Activated T-helper 1 cell treated with Interleukin-2 at 50 U/mL for 16 hours (primary cell): ENCODE measurements at places on chromosomes 3 and 15.

GRCh38 chr3:126937973-126938372 lies 44.9 kb upstream of the PLXNA1 start:
- no peak for DNase-seq

DNA sequence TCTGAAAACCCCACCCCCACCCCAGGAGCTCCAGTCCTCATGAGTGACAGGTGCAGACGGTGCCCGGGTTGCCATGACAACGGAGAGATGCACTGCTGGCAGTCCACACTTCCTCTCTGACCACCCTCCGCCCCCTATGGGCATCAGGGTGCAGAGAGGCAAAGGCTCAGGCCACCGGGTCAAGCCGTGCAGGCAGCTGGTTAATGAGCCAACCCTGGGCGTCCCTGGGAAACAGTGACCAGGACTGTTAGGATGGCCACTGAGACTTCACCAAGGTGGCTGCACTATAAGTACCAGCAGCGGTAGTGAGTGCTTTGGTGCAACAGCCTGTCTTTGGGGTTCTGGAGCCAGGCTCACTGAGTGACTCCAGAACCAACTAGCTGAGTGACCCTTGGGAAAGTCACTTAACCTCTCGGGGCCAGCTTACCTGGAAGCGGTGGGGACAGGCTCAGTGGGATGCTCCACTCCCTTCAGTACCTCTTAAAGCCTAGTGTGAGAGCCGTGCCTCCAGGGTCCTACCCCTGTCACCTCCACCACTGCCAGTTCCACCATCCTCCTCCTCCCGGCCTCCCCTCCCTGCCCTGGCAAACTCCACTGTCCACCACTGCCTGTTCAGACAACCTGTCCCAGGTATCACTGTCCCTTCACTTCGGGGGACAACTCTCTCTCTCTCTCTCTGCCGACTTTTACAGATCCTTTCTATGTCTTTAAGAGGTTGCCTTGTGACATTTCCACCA lies 121.0 kb upstream of the PRR20G start:
- no peak for DNase-seq

DNA sequence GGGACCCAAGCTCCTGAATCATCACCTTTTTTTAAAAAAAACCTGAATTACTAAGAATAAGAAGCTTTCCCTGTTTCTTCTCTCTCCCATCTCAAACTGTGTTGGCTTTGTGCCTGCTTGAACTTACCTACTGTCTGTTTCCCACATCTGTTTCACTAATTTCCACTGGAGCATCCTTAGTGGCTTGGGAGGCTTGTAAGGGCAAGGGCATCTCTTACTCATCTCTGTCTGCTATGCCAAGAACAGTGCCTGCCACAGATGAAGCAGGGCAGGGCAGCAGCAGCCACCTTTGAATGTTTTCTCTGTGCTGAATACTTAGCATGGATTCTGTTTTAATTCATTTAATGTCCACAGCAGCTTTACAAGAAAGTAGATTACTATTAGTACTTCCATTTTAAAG lies 42.3 kb downstream of the SNRK start:
- no peak for DNase-seq

DNA sequence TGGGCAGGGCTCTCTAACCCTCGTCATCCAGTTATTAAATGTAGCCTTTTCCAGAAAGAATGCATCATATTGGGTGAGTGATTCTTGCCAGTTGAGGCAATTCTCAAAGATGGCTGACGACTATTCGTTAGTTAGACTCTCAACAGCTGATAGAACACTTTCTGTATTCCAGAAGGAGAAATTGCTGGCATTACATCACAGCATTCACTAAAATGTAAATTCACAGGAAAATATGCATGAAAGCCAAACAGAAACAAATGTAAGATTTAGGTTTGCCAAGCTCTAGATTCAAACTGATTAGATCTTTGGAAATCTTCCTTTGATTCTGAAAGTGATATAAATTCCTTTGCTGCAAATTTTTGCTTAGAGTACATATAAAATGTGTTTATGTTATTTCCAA lies 1501.0 kb downstream of the SI start:
- no peak for DNase-seq

DNA sequence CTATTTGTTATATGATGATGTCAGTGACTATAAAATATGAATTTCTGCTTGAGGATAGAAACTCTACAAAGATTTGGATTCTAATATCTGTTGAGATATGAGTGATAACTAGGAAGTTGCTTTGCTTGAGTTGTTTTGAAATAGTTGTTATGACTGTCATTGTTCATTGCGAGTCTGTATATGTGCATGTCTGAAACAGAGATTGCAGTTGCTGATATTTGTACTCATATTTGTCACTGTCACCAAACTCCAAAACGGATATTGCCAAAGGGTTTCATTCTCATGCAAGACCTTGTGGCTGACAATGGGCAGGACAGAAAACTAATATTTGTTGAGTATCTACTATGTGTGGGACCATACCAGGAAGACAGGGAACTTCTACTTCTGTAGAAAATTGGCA lies 240.2 kb downstream of the CD47 start:
- DNase-seq, result no peak

DNA sequence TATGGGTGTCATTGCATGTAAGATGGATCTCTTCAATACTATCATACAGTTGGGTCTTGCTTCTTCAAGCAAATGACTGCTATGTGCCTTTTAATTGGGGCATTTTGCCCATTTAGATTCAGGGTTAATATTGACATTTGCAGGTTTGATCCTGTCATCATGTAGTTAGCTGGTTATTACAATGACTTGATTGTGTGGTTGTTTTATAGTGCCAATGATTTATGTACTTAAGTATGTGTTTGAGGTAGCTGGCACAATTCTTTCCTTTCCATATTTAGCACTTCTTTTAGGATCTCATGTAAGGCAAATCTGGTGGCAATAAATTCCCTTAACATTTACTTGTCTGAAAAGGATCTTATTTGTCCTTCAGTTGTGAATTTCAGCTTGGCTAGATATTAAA lies 267.5 kb downstream of the VGLL3 start:
- DNase-seq, result no peak

DNA sequence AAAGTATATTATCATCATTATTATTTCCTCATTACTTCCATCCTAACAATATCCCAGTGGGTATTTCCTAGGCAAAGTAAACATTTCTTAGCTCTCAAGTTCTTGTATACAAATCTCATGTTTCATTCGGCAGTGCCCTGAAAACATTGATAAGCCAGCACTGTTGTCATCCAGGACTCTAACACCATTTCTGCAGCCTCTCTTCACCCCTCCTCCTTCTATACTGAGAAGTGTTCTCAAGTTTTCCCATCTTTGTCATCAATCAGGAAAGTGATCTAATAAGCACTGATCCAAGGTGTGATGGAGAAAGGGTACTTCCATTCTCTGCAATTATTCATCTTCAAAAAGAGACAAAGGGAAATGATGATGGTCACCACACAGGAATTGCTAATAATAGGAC lies 168.4 kb upstream of the CCDC54 start:
- DNase-seq, result no peak

DNA sequence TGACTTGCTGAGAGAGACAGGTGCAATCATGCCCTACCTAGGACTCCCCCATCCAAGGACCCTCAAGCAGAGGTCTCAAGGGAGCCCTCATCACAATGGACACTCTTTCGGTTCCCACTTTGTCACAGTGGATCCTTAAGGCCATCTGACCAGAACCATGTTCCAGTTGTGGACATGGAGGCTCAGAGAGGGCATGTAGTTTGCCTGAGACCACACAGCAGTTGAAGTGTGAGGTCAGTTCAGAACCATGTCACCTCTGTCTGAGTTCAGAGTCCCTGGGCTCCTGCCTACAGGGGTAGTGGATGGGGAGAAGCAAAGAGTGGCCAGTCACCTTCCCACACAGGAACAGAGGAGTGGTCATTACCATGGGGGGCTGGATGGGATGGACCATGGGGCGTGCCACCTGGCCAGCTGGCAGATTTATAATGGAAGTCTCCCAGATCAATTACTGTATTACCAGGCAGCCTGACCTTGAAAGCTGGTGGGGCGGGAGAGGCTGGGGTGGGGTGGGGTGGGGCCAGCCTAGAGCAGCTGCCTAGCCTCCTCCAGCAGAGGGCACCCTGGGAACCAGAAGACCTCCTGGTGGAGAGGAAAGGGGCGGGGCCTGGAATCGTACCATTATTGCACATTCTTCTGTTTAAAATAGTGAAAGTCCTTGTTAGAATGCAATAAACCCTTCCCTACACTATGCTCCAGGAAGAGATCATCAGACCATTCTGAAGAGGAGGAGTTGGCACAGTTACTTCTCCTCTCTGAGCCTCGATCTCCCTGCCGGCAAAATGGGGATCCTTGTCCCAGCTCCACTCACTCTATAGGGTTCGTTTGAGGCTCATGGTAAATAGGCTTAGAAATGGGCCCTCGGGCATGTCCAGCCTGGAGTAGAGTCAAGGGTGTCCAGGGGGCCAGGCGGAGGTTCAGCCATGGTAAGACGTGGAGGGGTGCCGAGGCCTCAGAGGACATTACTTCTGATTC lies 26.9 kb upstream of the LINGO1 start:
- no peak for DNase-seq

DNA sequence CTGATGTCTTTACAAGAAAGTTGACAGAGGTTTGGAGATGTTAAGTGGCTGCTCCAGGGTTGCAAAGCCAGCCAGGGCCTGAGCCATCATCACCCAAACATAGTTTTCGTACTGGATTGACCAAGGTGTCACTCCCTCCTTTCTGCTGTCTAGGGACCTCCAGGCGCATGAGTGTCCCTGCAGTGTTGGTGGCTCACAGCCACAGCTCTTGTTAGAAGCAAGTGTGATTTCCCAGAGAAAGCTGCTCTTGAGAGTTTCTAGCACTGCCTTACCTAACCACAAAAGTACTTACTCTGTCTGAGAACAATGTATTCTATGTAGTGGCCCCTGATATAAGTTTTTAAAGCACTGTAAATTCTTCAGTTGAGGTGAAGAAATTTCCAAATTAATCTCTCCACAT lies 144.1 kb downstream of the SOX2 start:
- DNase-seq, result no peak

DNA sequence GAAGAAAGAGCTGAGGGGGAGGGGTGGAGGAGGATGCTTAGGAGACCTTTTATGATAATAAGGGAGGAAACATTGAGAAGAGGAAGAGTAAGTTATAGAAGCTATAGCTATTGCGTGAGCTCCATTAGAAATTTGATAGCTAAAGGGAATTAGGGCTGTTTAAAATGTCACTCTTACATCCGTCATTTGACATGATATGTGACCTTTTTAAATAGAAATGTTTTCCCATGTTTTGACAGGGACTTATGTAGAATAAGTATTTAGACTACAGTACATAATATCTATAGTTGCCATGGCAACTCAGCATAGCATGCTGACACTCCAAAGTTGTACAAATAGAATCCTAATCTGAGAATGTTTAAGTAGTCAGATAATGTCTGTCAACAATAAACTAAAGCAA lies 19.2 kb downstream of the RAD51 start:
- DNase-seq, result no peak

DNA sequence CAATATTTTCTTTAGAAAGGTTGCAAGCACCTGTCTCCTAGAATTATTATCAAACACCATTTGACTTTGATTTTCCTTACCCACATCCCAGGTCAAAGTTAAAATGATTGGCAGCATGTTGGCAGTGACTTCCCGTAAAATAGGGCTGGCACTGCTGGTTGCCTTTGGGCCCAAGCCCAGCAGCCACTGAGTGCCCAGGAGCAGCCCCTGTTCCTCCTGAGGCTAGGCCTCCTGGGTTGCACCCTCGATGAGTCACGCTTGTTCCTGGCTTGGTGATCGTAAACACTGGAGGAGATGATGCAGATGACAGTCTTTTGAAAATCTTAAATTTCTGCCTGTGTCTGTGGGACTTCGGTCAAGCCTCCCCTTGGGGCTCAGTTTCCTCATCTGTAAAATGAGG lies 290.0 kb downstream of the TLE3 start:
- no peak for DNase-seq

DNA sequence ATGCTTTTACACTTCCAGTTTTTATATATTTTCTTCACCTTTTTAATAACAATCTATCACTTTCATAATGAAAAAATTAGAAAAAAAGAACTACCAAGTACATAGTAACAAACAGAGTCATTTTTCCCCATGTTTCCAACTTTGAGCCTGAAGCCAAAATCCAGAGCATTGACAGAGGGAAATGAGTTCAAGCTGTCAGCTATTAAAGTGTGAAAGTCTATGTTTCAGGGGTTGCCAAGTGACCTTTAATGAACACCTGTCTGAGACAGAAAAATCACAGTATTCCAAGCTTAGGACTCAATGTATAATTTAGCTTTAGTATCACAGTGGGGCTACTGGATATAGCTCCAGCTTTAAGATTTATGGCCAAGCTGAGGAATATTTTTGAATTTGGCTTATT lies 128.3 kb upstream of the GADL1 start:
- DNase-seq, result no peak

GRCh38 chr3:149585401-149585726 lies 72.5 kb downstream of the WWTR1 start:
- no peak for DNase-seq

DNA sequence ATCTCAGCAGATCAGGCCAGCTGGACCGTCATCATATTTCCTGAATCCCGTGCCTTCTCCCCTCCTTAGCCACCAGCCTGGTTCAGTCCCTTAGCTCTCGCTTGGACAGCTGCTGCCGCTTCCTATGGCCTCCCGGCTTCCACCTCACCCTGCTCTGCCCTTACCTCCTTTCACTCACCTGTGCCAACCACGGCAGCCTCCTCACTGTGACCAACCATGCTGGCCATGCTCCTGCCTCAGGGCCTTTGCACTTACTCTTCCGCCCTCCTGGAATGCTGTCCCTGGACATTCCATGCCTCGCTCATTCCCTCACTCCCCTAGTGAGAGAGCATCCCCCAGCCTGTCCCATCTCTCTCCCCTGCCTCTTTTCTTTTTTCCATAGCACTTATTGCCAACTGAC lies 19.2 kb downstream of the GRIP2 start:
- DNase-seq, result no peak

DNA sequence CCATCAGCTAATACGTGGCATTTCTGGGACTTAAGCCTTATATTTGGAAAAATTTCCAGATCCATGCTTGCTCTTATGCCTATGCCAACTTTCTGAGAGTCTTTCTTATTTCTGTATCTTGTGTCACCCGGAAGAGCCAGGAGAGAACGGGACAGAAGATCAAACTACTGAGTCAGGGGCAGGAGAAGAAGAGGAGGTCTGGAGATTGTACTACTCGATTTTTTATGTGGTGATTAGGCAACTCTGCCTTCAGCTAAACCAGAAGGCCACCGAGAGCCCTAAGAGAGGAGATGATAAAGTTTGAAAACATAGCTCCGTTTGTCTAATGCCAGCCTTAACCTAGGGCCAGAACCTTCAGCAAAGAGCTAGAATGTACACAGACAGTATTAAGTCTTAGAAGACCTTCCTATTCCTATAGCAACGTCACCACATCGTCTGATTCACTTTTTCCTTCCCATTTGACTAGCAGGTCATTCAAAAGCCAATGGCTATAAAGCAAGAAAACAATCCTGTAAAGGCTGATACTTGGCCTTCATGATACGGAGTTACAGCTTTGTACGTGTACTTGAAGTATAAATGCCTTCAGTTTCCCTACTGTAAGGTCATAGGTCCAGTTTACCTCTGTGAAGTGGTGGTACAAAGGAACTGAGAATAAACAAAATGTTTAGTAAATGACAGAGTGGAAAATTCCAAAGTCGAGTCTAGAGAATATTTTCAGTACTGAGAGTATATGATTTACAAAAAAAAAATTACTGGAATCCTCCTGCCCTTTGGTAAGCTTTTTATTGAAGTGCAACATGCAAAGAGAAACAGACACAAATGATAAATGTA lies 96.1 kb upstream of the ICE2 start:
- DNase-seq, result no peak

- no peak for DNase-seq
Measured at GRCh38 chr3:154972951-154973350, 107.2 kb upstream of the MME start.
